ENCODE measurements at places on chromosomes 13 and 19. TPM values are rescaled to one million over a fixed set of nuclear protein-coding genes. Genes with fewer than 3 reads are reported as not detected.

DNA sequence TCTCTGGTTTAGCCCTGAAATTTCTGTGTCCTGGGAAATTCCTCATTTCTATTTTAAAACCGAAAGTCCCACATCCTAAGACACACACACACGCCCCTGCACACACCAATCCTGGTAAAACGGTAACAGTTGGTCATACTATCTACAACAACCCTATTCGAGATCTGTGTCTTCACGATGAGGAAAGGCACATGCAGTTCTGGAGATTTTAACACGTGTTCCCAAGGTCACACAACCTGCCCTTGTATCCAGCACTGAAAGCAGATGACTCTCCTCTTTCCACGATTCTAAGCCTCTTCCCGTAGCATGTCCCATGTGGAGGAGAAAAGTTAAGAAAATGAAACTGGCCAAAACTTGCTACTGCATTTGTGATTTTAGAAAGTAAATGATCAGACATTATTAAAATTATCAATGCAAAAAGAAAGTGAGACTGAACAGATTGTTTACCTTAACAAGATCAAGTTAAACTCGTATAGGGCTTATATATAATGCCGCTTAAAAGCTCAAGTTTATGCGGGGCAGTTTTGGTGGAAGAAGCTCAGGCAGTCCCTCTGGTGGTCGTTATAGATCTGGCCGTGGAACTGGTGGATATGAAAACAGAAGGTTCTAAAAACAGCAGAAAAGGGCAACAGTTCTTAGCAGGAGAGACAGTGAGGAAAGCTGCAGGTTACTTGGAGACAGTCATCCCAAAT lies 32.7 kb downstream of the VSTM1 start:
- peaks cover 11% of the 10 kb centered on the region for H3K27me3 ChIP-seq
- H3K27ac ChIP-seq, result no peak overlapping the region
- no peak for DNase-seq
- H3K4me3 ChIP-seq, result no peak overlapping the region
- no peaks in the 10 kb centered on the region for H3K4me1 ChIP-seq
- H3K36me3 ChIP-seq, result no peaks in the 10 kb centered on the region

The SOX1 gene
- not detected for total RNA-seq

DNA sequence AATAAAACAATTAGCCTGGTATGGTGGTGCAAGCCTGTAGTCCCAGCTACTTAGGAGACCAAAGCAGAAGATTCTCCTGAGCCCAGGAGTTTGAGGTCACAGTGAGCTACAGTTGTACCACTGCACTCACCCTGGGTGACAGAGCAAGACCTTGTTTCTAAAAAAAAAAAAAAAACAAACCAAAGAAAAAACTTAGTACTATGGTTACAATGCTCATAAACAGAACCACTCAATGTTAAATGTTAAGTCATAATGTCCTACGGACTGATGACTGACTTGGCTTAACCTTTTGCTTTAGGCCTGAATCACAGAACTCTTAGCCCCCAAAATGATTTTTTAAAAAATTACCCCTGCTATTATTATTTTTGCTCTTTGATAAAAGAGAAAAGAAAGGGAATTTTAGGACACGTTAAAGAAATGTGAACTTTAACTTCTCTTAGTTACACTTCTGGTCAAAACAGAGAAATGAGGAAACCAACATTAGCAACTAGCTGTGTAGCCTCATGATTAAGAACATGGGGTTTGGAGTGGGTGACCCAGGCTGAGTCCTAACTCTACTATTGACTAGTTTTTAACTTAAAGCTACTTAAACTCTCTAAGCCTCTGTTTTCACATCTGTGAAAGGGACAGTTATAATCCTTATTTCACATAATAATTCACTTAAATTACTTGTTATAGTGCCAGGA lies 13.7 kb upstream of the ELF1 start:
- H3K27ac ChIP-seq, result no peak overlapping the region
- no peaks in the 10 kb centered on the region for H3K36me3 ChIP-seq
- H3K27me3 ChIP-seq, result no peaks in the 10 kb centered on the region
- no peak for DNase-seq
- no peak overlapping the region for H3K4me3 ChIP-seq

The LMTK3 gene
- 3.7 TPM for total RNA-seq

DNA sequence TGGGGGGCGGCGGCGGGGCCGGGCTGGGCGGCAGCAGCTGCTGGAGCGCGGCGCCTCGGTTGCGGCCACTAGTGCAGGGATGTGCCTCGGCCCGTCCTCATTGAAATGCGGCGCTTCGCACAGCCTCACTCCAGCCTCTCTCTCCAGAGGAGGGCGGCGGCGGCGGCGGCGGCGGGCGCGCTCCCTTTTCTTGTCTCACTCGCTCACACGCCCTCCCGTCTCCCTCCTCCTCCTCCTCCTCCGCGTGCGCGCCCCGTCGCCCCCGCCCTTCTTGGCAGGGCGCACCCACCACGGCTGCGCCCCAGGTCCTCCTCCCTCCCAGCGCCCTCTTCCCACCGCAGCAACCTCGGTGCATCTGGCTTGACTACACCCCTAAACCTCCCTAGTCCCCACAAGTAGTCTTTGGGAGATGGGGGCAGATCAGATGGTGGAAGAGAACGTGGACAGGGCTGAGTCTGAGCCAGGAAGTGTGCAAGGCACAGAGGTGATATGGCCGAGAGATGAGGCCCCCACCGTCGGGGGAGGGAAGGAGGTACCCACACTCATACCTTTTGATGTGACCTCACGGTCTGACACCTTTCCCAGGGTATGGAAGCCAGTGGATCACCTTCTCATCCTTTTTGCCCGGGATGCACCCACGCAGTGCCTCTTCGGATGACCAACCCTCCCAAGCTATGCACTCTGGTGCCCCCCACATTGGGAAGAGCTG lies at the start of gene DCLK1:
DCLK1 (minus strand) TSS at position 161 of the 709 bp plus-strand sequence.
- H3K27me3 ChIP-seq, result peaks cover 18% of the 10 kb centered on the region
- no peak for DNase-seq
- H3K27ac ChIP-seq, result no peak within 1 kb of the TSS
- no peak within 1 kb of the TSS for H3K4me3 ChIP-seq

- peaks cover 19% of the 10 kb centered on the region for H3K27me3 ChIP-seq
- no peak for DNase-seq
- no peak overlapping the region for H3K27ac ChIP-seq
- H3K36me3 ChIP-seq, result no peaks in the 10 kb centered on the region
Observed at GRCh38 chr13:113934576-113934975, 39.3 kb downstream of the C13orf46 start.

The MCF2L gene
- total RNA-seq, result 0.76 TPM

DNA sequence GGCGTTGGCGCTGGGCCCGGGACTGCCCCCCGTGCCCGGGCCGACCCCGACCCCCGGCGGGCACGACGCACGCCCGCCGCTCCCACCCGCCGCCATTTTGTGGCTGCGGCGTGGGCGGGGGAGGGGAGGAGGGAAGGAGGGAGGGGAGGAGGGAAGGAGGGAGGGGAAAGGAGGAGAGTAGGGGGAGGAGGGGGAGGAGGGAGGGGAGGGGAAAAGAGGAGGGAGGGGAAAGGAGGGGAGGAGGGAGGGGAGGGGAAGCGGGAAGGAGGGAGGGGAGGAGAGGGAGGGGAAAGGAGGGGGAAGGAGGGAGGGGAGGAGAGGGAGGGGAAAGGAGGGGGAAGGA lies at the start of gene BTBD2:
BTBD2 (minus strand) TSS at position 107 of the 343 bp plus-strand sequence; CDS start at position 96, 11 bp downstream.
- peaks cover 16% of the 10 kb centered on the region for H3K4me1 ChIP-seq
- H3K27me3 ChIP-seq, result no peaks in the 10 kb centered on the region
- H3K27ac ChIP-seq, result peak within 1 kb of the TSS; percentile 49
- H3K4me3 ChIP-seq, result peak within 1 kb of the TSS; percentile 73
- peak; percentile 59 for DNase-seq

- peaks cover 50% of the 10 kb centered on the region for H3K27me3 ChIP-seq
- no peak overlapping the region for H3K27ac ChIP-seq
- no peaks in the 10 kb centered on the region for H3K36me3 ChIP-seq
- H3K4me1 ChIP-seq, result peaks cover 3% of the 10 kb centered on the region
- DNase-seq, result no peak
- no peak overlapping the region for H3K4me3 ChIP-seq
Observed at GRCh38 chr13:94966422-94966955, 254.1 kb upstream of the SOX21 start.

DNA sequence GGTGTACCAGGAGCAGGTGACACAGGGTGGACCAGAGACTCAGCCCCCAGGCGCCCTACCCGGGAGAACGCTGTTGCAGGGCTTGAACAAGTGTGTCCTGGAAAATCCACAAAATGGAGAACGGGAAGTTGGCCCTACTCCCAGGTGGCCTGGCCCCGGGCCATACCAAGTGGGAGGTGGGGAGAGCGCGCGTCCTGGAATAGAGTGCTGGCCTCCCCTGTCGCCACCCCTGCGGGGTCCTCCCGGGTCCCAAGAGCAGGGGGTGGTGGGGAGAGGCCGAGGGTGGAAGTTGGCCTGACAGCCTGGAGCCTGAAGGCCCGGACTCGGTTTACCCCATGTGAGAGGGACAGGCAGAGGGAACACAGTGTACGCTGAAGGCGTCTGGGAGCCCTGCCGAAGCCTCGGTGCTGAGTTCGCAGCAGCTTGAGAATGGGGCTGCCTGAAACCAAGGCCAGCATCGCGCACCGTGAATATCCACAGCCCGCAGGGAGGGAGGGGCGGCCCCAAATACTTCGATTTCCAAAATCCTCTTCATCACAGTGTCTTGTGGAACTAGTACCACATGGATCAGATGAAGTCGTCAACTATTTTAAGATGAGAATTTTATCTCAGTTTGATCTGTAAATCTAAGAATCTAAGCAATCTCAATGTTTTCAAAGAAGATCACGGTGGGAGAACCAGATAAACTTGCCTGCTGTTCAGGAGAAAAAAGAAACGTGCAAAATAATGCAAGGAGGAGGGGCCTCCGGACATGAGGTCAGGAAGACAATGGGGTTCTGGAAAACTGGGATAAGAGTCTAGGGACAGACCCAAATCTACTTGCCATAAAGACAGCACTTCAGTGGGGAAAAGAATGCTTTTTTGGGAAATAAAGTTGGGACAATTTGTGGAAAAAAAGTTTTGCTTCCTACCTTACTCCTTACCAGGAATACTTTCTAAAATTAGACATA lies 10.4 kb upstream of the KLF16 start:
- no peaks in the 10 kb centered on the region for H3K27me3 ChIP-seq
- H3K36me3 ChIP-seq, result peaks cover 33% of the 10 kb centered on the region
- DNase-seq, result no peak
- H3K4me1 ChIP-seq, result peaks cover 40% of the 10 kb centered on the region

The UGGT2 gene
- not detected for total RNA-seq

DNA sequence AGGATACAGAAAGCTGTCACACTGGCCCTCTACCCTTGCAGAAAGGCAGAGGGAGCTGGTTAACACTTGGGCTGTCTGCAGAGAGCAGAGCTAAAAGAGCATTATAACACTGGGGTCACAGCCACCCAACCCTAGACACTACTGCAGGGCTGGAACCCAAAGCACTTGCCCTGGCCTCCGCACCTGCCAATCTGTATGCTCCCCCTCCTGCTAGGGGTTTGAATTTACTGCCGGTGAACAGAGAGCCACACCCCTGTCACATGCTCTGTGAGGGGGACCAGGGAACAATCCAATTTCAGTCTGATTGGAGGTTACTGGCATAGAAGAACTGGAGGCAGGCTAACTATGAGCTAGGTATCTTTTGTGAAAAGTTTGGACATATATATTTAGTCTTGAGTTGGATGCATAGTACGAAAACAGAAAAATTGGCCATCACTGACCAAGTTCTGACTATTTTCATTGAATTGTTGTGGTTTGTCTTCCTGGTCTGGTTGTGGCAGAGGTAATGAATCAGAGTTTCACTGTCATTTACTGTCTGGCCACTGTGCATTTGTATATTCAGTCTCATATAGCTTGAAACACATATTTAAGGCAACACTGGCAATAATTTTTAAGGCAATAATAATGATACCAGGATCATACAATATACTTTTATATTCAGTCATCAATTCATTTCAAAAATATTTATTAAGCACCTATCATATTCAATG lies 504.3 kb upstream of the ATXN8OS start:
- H3K4me3 ChIP-seq, result no peak overlapping the region
- no peaks in the 10 kb centered on the region for H3K4me1 ChIP-seq
- no peaks in the 10 kb centered on the region for H3K36me3 ChIP-seq
- no peak overlapping the region for H3K27ac ChIP-seq
- no peaks in the 10 kb centered on the region for H3K27me3 ChIP-seq

DNA sequence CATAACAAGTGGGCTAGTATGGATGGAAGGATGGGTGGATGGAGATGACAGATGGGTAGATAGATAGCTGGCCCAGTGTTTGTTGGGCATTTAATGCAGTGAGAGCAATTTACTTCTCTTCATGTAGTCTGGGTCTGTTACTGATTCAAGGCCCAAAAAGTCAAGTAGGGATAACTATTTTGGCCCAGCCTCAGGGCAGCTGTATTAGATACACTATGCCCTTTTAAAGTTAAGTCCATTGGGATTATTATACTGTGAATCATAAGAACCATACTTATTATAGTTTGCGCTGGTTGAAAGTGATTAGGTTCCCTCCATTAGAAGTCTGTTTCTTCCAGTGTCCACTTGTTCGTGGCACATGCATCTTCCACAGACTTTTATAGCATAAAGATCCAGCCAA lies 4.7 kb downstream of the ITGBL1 start:
- H3K36me3 ChIP-seq, result no peaks in the 10 kb centered on the region
- H3K27ac ChIP-seq, result no peak overlapping the region
- no peak overlapping the region for H3K4me3 ChIP-seq
- no peaks in the 10 kb centered on the region for H3K4me1 ChIP-seq

Data from activated CD8-positive, alpha-beta T cell treated with anti-CD3 and anti-CD28 coated beads, Interleukin-2, amount 10 ng/mL, durations not matched to agents 7 days and 5 days (primary cell).